Effector memory CD4-positive, alpha-beta T cell (primary cell): ENCODE measurements at places on chromosomes 7 and 10.

DNA sequence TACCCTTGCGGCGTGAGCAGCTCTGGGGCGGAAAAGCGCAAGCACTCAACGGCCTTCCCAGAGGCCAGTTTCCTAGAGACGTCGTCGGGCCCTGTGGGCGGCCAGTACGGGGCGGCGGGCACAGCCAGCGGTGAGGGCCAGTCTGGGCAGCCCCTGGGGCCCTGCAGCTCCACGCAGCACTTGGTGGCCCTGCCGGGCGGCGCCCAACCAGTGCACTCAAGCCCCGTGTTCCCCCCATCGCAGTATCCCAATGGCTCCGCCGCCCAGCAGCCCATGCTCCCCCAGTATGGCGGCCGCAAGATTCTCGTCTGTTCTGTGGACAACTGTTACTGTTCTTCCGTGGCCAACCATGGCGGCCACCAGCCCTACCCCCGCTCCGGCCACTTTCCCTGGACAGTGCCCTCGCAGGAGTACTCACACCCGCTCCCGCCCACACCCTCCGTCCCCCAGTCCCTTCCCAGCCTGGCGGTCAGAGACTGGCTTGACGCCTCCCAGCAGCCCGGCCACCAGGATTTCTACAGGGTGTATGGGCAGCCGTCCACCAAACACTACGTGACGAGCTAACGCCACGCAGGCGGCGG, 12.6 kb downstream of the TRIM8 start:
- DNase-seq, result no peak

DNA sequence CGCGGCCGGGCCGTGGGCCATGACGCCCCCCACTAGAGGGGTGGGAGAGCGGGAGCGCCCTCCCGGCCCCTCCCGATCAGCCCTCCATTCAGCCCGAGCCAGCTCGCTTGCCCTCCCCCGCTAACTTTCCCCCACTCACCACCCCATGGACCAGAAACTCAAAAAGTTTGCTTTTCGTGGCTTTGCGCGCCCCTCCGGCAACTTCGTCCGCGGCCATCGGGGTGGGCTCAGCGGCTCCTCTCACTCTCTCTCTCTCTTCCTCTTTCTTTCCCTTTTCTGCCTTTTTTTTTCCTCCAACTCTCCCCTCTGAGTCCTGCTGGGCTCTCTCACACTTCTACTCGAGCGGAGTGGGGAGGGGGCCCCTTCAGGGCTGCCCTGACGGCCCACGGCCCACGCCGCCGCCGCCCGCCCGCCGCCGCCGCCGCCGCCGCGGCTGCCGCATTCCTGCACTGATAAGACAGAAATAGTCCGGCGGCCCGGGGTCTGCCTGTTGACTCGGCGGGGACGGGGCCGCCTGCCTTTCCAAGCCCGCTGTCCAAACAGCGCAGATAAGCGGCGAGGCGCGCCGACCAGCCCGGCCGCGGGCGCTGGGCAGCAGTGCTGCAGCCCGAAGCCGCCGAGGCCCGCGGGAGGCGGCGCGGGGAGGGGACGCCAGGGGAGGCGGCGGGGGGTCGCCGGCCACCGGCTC, at the start of gene SMARCD3:
Gene SMARCD3, minus strand, starts transcription at position 349 of the 688 bp plus-strand sequence. Its CDS starts 132 bp downstream, at position 217.
- no peak for DNase-seq

DNA sequence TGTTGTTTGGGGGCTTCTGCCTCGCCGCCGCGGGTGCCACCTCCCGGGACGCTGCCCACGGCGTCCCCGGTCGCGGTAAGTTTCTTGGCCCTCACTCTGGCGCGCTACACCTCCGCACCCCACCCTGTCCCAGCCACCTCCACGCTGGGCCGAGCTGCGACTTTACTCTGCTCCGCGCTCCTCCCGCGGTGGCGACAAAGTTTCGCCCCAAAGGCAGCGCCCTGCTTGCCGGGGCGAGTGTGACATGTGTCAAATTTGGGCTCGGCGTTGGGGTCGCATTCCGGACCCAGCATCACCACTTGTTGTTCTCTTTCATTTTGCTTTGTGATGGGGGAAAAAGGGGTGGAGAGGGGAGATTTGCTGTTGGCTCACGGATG, 167.7 kb upstream of the PPP1R3A start:
- no peak for DNase-seq

- no peak for DNase-seq
Observed at GRCh38 chr10:77756319-77757232, 119.0 kb upstream of the KCNMA1 start.

DNA sequence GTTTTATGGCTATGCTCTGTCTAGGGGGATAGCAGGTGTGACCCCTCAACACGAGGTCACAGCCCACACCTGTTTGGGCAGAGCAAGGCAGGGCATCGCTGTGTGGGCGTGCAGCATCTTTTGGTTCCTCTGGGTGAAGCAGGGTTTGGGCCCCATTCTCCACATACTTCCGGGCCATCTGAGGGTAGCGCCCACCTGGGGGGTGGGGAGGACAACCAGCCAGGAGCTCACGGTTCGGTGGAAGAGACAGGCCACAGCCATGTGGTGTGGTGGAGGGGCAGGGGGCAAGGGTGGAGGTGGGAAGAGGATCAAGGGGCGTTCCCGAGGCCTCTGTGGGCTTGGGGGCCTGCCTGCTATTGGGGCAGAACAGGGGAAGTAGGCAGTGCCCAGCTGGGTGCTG, 2.4 kb downstream of the SH2B2 start:
- DNase-seq, result no peak

GRCh38 chr7:100802951-100803350, 24.4 kb downstream of the EPHB4 start:
- no peak for DNase-seq
